Osteocyte (in vitro differentiated cells): ENCODE measurements at places on chromosomes 3 and 15. TPM values are rescaled to one million over a fixed set of nuclear protein-coding genes. Genes with fewer than 3 reads are reported as not detected.

- peaks cover 24% of the 10 kb centered on the region for H3K36me3 ChIP-seq
- peak overlapping the region; percentile 8 for H3K27ac ChIP-seq
- DNase-seq, result no peak
- H3K27me3 ChIP-seq, result no peaks in the 10 kb centered on the region
Measured at GRCh38 chr15:41695750-41696436, 35.7 kb downstream of the MGA start.

The CASR gene
- not detected in 2 replicates for total RNA-seq

GRCh38 chr3:191383124-191383523 is 52.8 kb upstream of the UTS2B start:
- no peak for DNase-seq
- no peak overlapping the region for H3K4me3 ChIP-seq
- no peaks in the 10 kb centered on the region for H3K27me3 ChIP-seq
- H3K27ac ChIP-seq, result peak overlapping the region; percentile 79
- peaks cover 45% of the 10 kb centered on the region for H3K36me3 ChIP-seq

- DNase-seq, result no peak
- H3K27ac ChIP-seq, result no peak overlapping the region
- H3K36me3 ChIP-seq, result no peaks in the 10 kb centered on the region
- no peaks in the 10 kb centered on the region for H3K4me1 ChIP-seq
- H3K27me3 ChIP-seq, result peaks cover 6% of the 10 kb centered on the region
Measured at GRCh38 chr3:8001712-8002111, 499.9 kb upstream of the LMCD1 start.

DNA sequence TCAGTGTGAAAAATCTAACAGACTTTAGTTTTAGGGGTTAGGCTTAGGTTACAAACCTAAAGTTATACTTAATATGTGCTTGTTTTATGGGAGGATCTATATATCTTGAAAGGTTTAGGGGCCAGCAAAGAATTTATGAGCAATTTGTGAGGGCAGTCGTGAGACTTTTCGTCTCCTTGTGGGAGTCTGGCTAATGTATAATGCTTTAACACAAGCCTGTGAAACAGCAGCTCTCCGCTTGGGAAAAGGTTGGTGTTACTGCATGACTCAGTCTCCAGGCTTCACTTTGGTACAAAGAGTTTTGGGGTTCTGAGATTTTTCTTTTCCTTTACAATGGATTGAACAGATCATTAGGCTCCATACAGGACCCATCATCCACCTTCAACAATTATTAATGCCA is 79.0 kb upstream of the MFGE8 start:
- no peak overlapping the region for H3K4me3 ChIP-seq
- H3K4me1 ChIP-seq, result peaks cover 14% of the 10 kb centered on the region
- no peaks in the 10 kb centered on the region for H3K36me3 ChIP-seq
- no peak for DNase-seq
- peaks cover 2% of the 10 kb centered on the region for H3K27me3 ChIP-seq
- no peak overlapping the region for H3K27ac ChIP-seq

DNA sequence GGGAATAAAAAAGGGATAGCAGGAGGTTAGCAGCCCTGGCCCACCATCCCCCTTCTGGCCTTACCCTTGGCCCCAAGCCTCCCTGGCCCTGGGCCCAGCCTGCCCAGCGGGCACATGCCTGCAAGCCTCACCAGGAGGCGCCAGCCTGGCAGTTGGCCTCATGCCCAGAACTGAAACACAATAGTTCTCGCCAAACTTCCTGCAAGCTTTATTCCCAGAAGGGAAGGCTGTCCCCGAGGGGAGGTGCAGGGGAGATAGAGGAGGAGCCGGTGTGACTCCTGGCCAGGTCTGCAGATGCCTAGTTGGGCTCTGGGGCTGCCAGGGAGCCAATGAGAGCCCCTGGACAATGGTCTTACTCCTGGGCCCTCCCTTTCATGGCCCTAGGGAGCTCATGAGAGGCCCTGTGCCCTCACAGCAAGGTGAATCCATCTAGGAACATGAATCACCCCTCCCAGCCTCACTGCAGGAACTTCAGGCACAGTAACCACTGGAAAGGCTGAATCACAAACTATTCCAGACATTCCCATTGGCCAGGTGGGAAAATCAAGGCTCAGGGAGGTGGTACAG is 4.0 kb downstream of the CCDC33 start:
- H3K4me1 ChIP-seq, result peaks cover 58% of the 10 kb centered on the region
- peak; percentile 94 for DNase-seq
- H3K27me3 ChIP-seq, result no peaks in the 10 kb centered on the region

- no peaks in the 10 kb centered on the region for H3K36me3 ChIP-seq
- H3K4me3 ChIP-seq, result peak overlapping the region; percentile 92
- peaks cover 25% of the 10 kb centered on the region for H3K4me1 ChIP-seq
- no peak for DNase-seq
Measured at GRCh38 chr3:47476644-47477199, 981 bp upstream of the SCAP start.

DNA sequence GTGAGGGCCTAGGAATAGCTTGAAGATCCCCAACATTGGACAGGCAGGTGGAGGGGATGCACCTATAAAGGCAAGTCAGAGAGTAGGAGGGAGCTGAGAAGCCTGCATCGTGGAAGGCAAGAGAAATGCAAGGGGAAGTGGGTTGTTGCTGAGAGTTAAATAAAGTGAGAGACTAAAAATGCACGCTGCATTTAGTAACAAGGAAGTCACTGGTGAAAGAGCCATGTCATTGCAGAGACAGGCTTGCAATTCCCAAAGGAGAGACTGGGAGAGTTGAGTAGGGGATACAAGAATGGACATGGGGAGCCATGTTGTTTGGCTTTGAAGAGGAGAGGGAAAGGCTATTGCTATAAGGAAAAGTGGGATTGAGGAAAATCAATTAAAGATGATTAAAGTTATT is 77.0 kb upstream of the HEG1 start:
- H3K27ac ChIP-seq, result no peak overlapping the region
- H3K27me3 ChIP-seq, result no peaks in the 10 kb centered on the region
- no peaks in the 10 kb centered on the region for H3K36me3 ChIP-seq
- no peak overlapping the region for H3K4me3 ChIP-seq
- DNase-seq, result no peak
- peaks cover 48% of the 10 kb centered on the region for H3K4me1 ChIP-seq

- H3K36me3 ChIP-seq, result no peaks in the 10 kb centered on the region
- H3K27me3 ChIP-seq, result no peaks in the 10 kb centered on the region
- peak overlapping the region; percentile 39 for H3K27ac ChIP-seq
- DNase-seq, result no peak
- H3K4me3 ChIP-seq, result no peak overlapping the region
- peaks cover 26% of the 10 kb centered on the region for H3K4me1 ChIP-seq
Measured at GRCh38 chr3:123733805-123734526, 149.1 kb upstream of the HACD2 start.

- no peaks in the 10 kb centered on the region for H3K4me1 ChIP-seq
- H3K36me3 ChIP-seq, result no peaks in the 10 kb centered on the region
- H3K27me3 ChIP-seq, result peaks cover 3% of the 10 kb centered on the region
Measured at GRCh38 chr3:158936530-158937113, 134.8 kb downstream of the MFSD1 start.

DNA sequence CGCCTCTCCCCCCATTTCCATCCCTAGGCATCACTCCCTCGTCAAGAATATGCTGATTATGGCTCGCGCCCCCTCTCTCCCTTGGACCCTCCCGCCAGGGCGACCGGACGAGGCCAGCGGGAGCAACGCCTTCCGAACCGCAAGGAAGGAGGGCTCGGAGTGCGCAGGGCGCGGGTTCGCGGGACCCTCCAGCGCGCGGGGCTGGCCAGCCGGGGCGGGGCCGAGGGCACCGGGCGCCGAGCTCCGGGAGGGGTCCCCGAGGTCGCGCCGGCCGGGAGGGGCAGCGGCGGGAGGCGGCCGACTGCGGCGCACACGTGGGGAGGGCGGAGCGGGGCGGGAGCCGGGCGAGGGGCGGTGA is 483 bp downstream of the EHD4 start:
- H3K4me1 ChIP-seq, result peaks cover 45% of the 10 kb centered on the region
- H3K27ac ChIP-seq, result peak overlapping the region; percentile 73
- H3K27me3 ChIP-seq, result peaks cover 13% of the 10 kb centered on the region
- DNase-seq, result no peak

- peaks cover 51% of the 10 kb centered on the region for H3K36me3 ChIP-seq
- H3K4me1 ChIP-seq, result peaks cover 2% of the 10 kb centered on the region
- H3K27me3 ChIP-seq, result no peaks in the 10 kb centered on the region
- peak overlapping the region; percentile 8 for H3K27ac ChIP-seq
- no peak for DNase-seq
Measured at GRCh38 chr3:126456211-126456610, 19.5 kb downstream of the ZXDC start.
